ENCODE measurements at places on chromosomes 11 and 22.

DNA sequence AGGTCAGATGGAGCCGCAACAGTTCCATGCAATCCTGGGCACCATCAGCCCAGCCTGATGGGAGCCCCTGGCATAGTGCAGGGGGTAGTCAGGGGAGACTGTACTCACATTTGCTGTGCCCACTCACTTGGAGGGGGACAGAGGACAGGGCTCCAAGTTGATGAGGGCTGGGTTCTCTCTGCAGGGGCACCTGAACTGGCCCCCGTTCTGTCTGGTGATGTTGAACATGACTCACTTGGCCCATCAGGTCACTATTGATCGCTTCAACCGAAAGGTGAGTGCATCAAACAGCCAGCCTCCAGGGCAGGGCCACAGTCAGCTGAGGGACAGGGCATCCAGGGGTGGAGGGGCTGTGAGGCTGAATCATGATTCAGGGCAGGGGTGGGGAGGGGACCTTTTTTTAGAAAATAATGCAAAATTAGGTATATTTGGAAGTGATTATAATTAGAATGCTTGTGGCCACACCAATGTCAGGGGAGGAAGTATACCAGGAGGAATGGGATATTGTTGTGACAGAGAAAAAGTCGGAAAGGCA, 66.4 kb downstream of the OTOG start:
- no peak for DNase-seq

DNA sequence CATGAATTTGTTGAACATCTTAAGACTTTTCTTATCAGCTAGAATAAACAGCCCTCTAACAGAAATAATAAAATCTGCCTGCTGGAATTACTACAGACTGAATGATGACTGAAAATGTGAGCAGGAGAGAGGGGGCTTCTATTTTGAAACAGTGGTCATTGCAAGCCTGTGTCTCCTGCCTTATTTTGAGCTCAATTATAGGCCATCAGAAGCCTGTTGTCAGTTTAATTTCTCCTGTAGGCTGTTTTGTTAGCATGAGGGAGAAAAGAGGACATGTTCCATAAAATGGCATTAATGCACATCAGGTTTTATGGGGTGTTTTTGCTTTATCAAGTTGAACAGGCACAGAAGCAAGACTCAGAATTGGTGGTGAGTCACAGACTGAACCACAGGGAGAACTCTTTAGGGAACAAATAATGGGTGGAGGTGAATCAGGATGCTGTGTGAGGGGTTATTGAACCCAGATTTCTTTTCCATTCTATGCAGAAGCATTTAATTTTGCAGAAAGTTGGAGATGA, 129.1 kb downstream of the PARVA start:
- no peak for DNase-seq

DNA sequence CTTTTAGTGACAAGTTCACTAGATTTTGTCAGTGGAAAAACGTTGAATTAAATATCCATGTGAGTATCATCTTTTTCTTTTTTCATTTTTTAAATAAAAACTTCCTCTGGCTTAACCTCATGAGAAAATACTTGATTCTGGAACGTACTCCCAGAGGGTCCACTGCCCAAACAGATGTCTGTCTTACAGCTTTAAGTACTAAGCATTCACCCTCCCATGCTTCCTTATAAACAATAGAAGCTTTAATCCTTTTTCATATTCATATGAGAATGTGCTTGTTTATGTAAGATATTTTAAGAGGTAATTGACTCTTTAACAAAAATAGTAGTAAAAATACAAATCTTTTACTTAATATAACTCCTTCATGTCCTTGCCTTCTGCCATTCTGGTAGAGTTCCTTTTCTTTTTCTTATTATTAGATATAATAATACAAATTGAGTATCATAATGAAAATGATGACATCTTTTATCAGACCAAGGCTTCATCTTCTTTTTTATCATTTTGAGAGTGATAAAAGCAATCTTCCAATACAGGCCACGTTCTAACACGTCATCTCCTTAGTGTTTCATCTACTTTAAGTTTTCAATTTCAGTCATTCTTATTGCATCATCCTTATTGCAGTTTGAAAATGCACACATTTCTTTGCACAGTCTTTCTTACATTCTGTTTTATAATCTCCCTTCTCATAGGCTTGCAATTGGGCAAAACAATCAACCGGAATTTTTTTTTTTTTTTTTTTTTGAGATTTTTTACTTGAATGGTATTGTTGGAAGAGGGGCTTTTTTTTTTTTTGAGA, 69.5 kb upstream of the MYO18B start:
- no peak for DNase-seq

GRCh38 chr11:14422814-14423182, 63.8 kb upstream of the RRAS2 start:
- DNase-seq, result peak; percentile 85

- no peak for DNase-seq
Observed at GRCh38 chr11:93652679-93653078, 8.8 kb upstream of the CEP295 start.

GRCh38 chr22:32261306-32261705, 6.2 kb upstream of the SLC5A4 start:
- DNase-seq, result no peak

Data from mesendoderm (in vitro differentiated cells).